ENCODE measurements at places on chromosomes 1 and 21.

GRCh38 chr1:2894381-2895041 lies 93.0 kb upstream of the TTC34 start:
- DNase-seq: no peak

GRCh38 chr1:160538985-160539651 lies 16.1 kb upstream of the SLAMF6 start:
- no peak for DNase-seq

- DNase-seq: no peak
These were observed 45.7 kb upstream of the PRDX6 start for GRCh38 chr1:173431304-173432045.

- no peak for DNase-seq
These were observed 99.8 kb downstream of the PSMG1 start for GRCh38 chr21:39083377-39084008.

DNA sequence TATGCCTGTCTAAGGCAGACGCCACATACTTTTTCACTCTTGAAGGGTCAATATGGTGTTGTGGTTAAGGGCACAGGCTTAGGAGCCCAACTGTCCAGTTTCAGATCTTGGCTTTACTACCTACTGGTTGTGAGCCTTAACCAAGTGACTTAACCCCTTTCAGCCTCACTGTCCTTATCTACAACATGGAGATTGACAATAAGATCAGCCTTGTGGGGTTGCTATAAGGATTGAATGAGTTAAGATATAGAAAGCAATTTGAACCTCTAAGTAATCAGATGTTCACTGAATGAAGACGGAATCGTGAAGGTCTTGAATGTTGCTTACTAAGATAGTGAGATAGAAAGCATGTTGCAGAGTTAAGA lies 121.3 kb upstream of the JUN start:
- DNase-seq: no peak

DNA sequence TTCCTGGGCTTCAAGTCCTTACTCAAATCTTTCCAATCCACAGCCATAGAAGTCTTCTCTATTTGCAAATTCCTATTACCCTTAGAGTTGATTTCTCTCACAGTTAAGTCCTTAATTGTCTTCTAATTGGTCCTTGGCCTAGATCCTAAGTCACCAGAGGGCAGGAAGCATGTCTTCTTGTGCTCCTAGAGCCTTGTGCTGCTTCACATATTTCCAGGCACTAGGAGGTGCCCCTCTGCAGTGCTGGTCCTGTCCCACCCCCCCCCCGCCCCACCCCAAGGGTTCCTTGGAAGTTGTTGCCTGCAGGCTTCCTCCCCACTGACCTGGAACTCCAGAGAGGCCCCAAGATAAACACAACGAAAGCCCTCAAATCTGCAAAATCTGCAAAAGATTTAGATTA lies 28.1 kb upstream of the TARBP1 start:
- DNase-seq: no peak

- no peak for DNase-seq
These were observed 75.7 kb upstream of the PKN2 start for GRCh38 chr1:88608139-88608943.

GRCh38 chr1:118271883-118272282 lies 86.9 kb upstream of the SPAG17 start:
- DNase-seq: no peak

- no peak for DNase-seq
These were observed 1.7 kb downstream of the CEP170 start for GRCh38 chr1:243253211-243253925.

DNA sequence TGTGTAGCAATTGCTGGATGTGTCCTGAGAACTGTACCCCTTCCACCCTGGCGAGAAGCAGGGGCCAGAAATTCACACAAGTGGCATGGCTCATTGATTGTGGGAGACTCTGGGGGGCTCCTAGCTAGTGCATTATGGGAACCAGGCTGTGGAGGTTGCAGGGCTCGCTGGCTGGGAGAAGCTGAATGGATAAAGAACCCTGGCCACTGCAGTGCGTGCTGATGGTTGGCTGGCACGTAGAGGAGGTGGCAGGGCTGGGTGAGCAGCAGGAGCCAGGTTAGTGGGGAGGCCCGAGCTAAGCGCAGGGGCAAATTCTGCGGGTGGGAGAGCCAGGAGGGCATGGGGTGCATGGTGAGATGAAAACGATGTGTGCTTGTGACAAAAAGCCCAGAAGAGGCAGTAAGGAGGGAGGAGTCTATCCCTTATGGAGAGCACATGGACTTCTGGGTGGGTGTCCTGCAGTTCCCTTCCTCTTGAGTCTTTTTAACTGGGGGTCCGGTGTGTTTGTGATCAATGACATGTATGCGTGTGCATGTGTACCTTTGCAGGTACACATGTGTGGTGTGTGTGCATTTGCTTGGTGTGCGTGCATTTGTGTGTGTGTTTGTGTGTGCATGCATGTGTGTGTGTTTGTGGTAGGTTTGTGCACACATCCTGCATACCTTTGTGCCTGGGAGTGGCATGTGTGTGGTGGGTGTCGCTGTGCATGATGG lies 3.6 kb downstream of the GUK1 start:
- no peak for DNase-seq

GRCh38 chr1:60978421-60979357 lies 103.7 kb upstream of the NFIA start:
- no peak for DNase-seq

- DNase-seq: no peak
These were observed 23.3 kb downstream of the ABCB10 start for GRCh38 chr1:229535230-229535629.

DNA sequence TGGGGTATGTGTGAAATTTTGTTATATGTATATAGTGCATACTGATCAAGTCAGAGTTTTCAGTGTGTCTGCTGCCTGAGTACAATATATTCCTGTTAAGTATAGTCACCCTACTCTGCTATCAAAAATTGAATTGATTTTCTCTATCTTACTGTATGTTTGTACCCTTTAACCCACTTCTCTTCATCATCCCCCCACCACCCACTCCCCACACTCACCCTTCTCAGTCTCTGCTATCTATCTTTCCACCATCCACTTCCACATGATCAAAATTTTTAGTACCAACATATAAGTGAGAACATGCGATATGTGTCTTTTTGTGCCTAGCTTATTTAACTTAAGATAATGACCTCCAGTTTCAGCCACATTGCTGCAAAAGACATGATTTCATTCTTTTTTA lies 4.2 kb downstream of the LY9 start:
- no peak for DNase-seq

DNA sequence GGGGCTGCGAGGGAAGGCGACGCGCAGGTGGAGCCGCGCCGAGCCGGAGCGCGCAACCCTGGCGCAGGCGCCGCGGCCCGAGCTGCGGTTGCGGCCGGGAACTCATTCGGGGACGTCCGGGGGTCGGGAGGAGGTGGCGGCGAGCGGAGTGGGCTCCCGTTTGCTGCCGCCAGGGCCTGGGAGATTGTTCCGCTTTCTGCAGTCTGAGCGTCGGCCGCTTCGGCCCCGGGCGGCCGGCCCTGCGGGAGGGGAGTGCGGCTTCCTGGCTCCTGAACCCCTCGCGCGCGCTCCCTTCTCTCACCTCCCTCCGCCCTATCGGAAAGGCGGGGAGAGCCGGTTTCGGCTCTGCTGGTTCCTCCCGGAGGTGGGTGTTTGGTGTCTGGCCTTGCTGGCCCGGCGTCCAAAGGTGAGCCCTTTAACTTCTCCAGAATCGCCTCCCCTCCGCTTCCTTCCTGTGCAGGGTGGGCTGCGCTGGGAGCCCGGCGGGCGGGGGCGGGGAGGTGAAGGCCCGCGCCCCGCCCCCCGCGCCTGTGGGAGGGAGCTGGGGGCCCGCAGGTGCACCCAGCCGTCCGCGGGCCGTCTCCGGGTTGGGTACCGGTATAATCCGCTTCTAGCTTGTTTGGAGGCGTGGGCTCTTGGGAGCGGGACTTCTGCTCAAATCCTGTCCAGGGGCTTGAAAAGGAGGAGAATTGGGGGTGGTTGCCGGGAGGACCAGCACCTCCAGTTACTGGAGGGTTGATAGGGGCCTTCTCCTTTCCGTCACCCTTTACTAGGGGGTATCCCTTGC lies 683 bp downstream of the LRRC8D start:
- no peak for DNase-seq

DNA sequence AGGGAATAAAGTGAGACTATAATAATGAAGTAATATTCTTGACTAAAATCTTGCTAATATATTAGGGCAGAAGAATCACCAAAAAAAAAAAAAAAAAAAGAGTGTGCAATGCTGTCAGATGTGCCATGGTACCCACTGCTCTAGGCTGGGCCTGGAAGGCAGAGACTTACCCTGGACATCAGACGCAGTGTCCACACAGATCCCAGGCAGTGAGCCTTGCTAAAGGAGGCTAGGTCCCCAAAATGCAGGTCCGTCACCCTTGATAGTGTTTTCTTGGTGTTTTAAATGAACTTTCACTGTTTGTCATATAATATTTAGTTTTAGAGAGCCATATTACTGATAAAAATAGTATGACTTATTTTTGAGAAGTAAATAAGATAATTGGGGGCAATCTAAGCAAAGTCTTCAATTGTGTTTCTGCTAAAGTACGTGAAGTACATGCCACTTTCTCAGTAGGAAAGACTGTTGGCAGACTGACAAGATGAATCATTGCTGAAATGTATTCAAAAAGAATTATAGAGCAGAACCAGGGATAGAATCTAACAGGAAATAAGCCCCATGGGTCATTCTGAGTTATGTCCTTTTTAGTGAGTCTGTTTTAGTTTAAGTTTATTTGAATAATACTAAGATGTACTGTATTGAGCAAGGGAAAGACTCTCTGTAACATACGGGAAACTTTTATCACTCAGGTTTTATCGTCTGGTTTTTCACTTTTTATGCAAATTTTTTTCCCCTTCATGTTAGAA lies 74.6 kb upstream of the PDC start:
- DNase-seq: no peak

DNA sequence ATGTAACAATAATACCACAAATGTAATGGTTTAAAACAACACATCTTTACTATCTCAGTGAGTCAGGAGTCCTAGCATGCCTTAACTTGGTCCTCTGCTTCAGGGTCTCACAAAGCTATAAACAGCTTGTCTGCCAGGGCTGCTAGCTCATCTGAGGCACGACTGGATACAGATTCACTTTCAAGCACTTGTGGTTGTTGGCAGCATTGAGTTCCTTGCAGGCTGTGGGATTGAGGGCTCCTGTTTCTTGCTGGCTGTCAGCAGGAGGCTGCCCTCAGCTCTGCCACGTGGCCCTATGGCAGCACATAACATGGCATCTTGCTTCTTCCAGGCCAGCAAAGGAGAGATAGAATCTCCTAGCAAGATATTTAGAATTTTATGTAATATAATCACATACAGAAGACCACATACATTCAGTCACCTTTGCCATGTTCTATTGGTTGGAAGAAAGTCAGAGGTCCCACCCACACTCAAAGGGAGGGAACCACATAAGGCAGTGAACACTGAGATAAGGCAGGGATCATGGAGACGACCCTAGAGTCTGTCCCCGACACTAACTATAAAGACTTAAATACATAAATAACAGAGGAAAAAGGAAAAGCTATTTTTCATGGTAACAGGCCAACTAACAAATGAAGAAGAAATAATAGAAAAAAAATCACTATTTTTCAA lies 18.9 kb upstream of the IPP start:
- no peak for DNase-seq

DNA sequence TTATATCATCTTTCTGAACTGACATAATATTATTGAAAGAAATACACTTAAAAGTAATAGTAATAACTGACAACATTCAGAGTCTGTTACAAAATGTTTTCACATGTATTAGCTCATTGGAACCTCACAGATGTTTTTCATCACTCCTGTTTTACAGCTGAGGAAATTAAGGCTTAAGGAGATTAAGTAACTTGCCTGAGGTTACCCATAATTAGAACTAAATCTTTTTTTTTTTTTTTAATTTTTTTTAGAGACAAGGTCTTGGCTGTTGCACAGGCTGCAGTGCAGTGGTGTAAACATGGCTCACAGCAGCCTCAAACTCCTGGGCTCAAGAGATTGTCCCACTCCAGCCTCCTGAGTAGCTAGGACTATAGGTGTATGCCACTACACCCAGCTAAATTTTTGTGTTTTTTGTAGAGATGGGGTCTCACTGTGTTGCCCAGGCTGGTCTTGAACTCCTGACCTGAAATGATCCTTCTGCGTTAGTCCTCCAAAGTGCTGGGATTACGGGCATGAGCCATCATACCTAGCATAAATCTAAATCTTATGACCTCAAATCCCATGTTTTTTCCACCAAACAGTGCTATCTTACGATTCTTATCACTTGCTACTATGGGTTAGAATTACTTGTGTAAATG lies 64.7 kb upstream of the MACF1 start:
- DNase-seq: no peak

DNA sequence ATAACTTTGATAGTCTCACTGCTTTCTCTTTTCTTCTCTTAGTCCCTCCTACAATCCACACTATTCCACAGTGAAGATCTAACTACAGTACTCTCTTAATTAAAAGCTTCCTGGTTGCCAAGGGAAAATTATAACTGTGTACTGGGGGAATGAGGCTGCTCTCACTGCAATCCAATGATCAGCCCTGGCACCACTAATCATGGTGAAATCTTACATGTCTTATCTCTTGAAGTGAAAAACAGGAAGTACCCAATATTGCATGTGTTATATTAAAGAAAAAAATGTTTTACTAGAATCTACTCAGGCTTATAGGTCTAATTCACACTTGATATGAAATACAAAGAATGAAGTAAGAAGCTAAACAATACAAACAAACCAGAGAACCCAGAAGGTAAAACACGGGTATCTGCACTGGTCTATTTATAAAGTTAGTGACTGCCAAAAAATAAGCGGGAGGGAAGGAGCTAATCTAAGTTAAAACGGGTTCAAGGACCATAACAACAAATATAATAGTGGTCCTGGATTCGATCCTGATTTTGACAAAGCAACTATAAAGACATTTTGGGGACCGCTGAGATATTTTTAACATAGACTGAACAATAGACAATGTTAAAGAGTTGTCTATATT lies 57.5 kb downstream of the RGS2 start:
- no peak for DNase-seq

DNA sequence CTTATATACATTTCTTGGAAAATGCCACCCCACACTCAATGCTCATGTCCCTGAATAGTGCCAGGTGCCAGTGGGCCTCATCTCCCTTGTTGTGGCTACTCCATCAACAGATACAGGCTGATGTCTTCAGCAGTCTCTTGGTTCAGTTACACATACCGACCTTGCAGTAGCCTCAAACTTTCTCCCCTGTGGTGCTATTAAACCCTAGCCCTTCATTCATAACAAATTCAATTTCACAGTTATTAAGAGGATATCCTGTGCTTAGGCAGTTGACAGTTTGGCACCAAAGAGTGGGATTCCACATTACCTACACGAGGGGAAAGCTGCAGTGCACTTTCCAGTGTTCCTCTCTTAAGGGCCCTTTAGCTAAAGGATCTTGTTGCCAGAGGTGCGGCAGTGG lies 35.9 kb upstream of the CAMK1G start:
- DNase-seq: no peak

DNA sequence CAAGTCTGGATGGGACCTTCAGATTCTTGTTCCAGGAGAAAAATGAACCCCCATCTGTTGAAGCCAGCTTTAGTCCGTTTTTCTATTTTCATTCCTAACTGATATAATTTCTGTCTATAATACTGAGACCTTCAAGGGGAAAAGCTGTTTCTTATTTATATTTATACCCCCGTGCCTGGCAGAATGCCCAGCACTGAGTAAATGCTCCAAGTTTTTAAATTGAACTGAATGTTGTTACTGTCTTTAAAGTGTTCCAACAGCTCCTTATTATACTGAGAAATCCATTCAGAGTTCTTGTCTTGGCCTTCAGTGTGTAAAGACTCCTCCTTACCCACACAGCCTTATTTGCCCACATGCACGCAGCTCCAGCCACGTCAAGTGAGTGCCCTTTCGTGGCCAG lies 178.6 kb upstream of the HMGB4 start:
- no peak for DNase-seq
